Endothelial cell of coronary artery (primary cell): ENCODE measurements at places on chromosomes 5 and 9. TPM values are rescaled to one million over a fixed set of nuclear protein-coding genes. Genes with fewer than 3 reads are reported as not detected.

IFNB1 gene
- not detected in 2 replicates for total RNA-seq

CAVIN4 gene
- total RNA-seq, result 1.6 and 2.0 TPM in 2 replicates

ZFR gene
- total RNA-seq, result 60.0 and 77.0 TPM in 2 replicates

LSM11 gene
- total RNA-seq, result 7.8 and 9.0 TPM in 2 replicates

CCNO gene
- total RNA-seq, result 0.09 and 0.45 TPM in 2 replicates

RGS7BP gene
- total RNA-seq, result 2.5 and 3.1 TPM in 2 replicates

OR5C1 gene
- total RNA-seq, result not detected in 2 replicates
